NCI-H510A treated with DMSO at 0.1 percent for 48 hours (cell line): ENCODE measurements at places on chromosomes 4 and X.

DNA sequence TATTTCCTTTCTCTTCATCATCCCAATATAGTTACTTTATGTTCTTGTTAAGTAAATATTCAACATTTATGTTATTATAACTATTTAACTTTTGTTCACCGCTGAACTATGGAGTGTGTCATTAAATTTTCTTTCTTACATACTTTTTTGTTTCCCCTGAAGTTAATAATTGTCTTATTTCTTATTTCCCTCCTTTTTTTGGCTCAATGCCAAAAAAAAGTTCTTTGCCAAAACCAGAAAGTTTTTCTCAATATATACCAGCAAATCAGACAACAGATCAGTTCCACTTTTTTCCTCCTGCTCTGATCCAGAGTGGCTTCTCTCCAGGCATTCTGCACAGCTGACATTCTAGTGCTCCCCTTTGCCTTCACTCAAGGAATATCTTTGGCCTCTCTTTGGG lies 187.0 kb upstream of the PPARGC1A start:
- DNase-seq = no peak

- peak; percentile 42 for DNase-seq
These were observed 664.5 kb downstream of the PDHA2 start for GRCh38 chr4:96504386-96504785.

GRCh38 chrX:136689436-136689835 lies 41.5 kb downstream of the CD40LG start:
- DNase-seq = no peak

GRCh38 chrX:48648336-48648751 lies 35.3 kb upstream of the WAS start:
- no peak for DNase-seq

DNA sequence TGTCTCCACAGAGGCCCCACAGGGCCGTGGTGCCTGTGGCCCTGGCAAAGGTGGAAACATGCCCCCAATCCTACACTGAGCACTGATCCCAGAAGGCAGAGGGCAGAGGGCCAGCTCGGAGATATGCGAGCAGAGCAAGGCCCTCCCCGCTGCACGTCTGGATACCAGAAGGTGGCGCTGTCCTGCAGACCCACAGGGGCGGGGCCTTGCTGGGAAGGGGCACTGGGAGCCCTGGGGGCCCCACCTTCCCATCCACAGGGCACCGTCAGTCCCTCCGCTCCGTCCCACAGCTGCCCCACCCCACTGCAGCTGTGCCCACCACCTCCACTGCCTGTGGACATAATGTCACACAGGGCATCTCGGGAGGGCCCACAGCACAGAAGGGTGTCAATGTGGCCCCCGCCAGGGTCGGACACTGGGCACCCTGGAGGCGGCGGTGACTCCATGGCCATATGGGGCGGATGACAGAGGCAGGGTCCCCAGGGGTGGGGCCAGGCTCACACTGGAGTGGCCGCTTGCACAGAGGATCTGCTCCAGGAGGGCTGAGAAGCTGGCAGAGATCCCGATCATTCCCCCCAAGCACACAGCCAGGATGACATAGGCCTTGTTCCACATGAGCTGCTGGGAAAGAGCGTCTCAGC lies 4.8 kb downstream of the SLC49A3 start:
- no peak for DNase-seq

DNA sequence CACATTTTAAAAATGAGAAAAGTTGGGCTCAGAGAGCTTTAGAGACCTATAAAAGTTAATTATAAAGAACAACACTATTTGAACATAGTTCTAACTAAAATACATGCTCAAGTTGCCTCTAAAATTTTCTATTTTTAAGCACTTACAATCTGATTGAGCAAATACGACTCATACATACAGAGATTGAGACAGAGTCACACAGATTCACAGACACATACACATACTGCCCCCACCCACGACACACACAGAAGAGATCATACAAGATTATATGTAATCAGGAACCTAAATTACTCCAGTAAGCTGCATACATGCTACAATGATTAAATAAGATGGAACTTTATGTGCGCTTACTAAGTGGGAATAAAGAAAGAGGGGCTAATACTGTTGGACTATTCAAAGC lies 2.7 kb upstream of the ASB5 start:
- no peak for DNase-seq
